ENCODE measurements at places on chromosomes 11 and 22.

- no peak for DNase-seq
Observed at GRCh38 chr11:66268952-66269905, 790 bp downstream of the RAB1B start.

- DNase-seq = no peak
Observed at GRCh38 chr22:47203554-47203991, 441.1 kb downstream of the TBC1D22A start.

DNA sequence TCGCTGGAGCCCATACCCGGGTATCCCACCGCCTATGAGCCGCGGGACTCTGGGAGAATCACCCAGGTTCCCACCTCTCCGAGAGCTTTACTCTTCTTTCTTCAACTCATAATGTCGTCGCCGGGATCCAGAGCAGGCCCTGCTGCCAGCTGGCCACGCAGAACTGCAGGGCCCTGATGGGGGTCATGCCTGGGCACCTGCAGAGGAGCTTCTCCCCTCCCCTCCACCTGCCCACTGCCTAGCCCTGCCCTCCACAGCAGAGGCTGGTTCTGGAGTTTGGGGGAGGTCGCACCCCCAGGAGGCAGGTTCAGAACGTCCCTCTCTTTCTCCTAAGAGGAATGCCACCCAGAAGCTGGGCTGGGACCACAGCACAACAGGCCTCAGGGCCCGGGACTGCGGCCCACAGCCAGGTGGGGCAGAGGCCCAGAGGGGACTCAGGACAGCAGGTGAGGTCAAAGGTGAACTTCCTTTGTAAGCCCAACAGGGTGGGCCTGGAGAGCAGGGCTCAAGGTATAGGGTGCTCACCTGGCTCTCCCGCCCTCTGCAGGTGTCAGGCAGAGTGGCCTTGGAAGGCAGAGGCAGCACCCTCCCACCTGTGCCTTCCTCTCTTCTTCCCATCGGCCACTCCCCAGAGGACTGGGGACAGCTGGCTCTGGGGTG lies 1.9 kb downstream of the SLC25A45 start:
- DNase-seq = no peak

GRCh38 chr11:62358273-62358672 lies 21.0 kb downstream of the ASRGL1 start:
- DNase-seq = no peak

DNA sequence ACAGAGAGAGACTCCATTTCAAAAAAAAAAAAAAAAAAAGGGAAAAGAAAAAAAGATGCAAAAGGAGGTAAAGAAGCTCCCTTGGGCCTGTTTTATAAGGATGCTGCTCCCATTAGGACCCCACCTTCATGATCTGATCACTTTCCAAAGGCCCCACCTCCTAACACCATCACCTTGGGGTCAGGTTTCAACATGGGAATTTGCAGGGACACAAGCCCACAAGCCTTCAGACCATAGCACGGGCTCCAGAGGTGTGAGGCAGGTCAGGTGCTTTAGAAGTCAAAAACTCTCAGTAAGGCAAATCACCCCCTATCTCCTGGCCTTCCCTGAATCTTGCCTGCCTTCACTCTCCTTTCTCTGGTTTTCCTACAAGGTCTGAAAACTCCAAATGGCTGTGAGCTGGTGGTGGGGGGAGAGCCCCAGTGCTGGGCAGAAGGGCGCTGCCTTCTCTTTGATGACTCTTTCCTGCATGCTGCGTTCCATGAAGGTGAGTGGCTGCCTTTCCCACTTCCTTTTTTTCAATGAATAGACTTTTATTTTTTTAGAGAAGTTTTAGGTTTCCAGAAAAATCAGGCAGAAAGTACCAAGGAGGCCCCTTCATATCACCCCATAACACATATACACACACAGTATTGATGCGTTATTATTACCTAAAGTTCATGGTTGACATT lies 13.2 kb downstream of the ASPHD2 start:
- DNase-seq = no peak

- no peak for DNase-seq
Observed at GRCh38 chr22:31635638-31636306, 26.2 kb downstream of the PISD start.

DNA sequence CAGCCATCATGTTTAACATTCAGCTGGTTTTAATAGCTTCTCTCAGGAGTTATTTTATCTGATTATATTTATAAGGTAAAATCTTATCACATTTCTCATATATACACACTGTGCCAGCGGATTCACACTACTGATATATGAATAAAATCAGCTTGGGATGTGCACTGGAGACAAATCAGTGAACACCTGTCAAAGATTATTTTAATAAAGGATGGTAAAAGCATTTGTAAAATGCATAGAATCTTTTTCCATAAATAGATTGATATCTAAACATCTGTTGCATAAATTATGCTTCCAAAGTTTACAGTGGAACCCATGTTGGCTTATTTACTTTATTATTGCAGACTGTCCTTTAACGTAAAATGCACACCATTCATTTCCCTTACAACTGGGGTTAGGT lies 1125.8 kb upstream of the CNTN5 start:
- no peak for DNase-seq

Measured in stimulated activated CD4-positive, alpha-beta T cell treated with anti-CD3 and anti-CD28 coated beads, Interleukin-1b, Interleukin-23, amount 100 ng/mL, for 1 hour (primary cell).